Stimulated activated CD8-positive, alpha-beta memory T cell treated with anti-CD3 and anti-CD28 coated beads, Interleukin-4, amount 100 ng/mL, for 1 hour (primary cell): ENCODE measurements at places on chromosomes 12 and 14.

- DNase-seq, result no peak
Measured at GRCh38 chr14:28676479-28676878, 90.1 kb upstream of the FOXG1 start.

- no peak for DNase-seq
Measured at GRCh38 chr12:44296624-44297197, 460.8 kb downstream of the TMEM117 start.

GRCh38 chr12:124753228-124753591, 110.5 kb downstream of the SCARB1 start:
- no peak for DNase-seq

GRCh38 chr14:74541225-74541624, 47.7 kb downstream of the ISCA2 start:
- DNase-seq, result no peak

DNA sequence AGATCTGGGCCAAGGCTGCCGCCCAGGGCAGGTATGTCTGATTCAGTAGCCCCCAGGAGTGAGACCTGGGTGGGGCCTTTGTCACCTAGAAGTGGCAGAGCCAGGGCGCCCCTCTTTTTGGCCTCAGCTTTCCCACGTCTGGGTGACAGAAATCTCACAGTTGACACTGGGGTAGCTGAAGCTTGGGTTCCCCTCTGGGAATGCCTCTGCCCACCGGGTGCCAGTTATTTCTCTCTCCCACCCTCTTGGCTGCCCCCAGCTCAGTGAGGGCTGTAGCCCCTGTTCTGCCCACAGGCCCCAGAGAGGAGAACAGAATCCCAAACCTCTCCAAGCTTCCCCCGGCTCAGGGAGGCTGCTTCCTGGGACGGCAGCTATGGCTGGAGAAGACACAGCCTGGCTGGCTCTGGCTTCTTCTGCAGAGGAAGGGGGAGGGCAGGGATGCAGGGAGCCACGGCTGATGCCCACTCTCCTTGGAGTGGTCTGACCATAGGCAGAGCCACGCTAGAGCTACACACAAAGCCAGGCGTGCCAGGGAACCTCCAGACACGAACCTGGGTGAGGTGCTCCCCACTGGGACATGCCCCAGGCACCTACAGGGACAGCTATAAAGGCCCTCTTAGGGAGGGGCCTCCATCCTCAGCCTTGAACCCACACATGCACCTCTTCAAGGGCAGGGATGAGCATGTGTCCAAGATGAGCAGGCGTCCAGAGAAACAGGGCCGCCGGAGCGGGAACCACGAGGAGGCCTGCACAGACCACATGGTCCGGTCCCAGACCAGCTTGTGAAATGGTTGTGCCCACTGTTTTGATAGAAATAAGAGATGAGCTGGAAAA, 51.7 kb downstream of the BEGAIN start:
- DNase-seq, result no peak

DNA sequence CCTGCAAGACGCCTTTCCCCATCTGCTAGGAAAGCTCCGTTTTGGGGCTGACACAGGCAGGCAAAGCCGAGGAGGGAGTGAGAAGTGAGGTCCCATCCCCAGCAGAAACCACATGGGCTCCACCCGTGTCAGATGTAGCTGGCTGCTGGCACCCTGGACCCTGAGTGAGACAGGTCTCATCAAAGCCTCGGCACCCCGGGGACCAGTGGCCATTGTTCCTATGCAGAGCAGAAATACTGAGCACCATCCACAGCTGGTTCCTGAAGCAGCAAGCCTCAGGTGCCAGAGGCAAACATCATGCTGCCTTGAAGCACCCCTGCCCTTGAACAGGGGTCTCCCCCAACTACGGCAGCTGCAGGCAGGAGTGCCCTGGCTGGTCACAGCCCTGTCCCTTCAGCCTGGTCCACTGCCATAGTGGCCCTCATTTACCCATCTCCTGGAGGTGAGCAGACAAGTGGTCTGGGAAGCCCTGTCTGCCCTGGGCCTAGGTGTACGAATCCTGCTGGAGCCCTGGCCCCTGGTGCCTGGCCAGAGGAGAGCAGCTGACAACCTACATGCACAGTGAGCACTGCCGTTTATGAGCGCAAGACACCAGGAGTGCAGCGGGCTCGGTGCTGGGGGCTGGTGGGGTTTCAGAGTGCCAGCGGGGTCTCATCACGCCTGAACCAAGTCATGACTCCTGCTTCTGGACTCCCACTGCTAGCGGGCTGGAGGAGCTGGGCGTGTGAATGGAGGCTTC, 289.8 kb upstream of the RTL1 start:
- DNase-seq, result no peak

- DNase-seq, result no peak
Measured at GRCh38 chr14:45811155-45811554, 558.2 kb upstream of the MIS18BP1 start.

DNA sequence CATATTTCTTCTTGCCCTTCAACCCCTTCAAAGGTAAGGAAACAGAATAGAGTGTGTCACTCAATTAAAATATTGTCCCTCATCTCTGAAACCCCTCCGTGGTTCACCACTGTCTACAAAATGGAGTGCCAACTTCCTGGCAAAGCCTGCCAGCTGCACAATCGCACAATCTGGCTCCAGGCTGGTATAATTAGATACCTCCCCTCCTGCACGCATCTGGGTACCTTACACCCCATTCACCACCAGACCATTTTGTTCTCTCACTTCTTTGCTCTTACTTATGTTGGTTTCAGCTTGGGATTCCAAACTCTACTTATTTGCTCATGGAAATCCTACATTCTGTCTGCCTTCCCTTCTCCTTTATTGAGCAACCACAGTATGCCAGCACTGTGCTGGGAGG, 314.9 kb downstream of the NUAK1 start:
- DNase-seq, result no peak

DNA sequence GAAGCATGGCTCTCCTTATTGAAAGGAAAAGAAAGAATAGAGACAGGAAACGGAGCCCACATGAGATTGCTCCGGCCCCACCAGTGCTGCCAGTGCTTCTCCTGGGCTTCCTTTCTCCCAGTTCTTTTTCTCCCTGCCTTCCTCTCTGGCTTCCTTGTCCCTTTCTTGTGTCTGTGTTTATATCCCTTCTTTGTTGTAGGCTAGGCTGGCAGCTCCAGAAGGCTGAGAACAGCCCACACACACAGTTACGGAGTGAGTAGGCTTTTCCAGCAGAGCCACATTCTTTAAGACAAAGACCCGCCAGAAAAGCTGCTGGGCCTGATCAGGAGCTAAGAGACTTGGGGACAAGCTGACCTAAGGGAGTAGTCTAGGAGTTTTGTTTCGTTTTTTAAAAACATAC, 13.0 kb downstream of the CIPC start:
- no peak for DNase-seq

DNA sequence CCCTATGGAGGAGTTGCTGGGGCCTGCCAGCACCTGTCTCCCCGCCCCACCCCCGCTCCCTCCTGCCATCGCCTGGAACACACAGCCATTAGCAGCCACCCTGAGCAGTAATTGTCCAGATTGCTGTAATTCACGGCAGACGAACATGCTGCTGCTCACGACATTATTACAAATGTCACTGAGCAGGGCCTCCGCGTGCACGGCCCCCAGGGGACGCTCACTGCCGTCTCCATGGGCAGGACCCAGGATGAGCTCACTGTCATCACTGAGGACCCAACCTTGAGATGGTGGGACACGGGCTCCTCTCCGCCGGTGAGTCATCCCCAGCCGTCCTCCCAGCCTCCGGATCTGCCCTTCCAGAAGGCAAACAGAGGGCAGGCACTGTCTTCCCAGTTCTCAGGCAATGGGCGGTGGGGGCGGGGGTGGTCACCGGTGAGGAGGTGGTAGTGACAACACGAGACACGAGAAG, 100.4 kb downstream of the RFLNA start:
- DNase-seq, result no peak

DNA sequence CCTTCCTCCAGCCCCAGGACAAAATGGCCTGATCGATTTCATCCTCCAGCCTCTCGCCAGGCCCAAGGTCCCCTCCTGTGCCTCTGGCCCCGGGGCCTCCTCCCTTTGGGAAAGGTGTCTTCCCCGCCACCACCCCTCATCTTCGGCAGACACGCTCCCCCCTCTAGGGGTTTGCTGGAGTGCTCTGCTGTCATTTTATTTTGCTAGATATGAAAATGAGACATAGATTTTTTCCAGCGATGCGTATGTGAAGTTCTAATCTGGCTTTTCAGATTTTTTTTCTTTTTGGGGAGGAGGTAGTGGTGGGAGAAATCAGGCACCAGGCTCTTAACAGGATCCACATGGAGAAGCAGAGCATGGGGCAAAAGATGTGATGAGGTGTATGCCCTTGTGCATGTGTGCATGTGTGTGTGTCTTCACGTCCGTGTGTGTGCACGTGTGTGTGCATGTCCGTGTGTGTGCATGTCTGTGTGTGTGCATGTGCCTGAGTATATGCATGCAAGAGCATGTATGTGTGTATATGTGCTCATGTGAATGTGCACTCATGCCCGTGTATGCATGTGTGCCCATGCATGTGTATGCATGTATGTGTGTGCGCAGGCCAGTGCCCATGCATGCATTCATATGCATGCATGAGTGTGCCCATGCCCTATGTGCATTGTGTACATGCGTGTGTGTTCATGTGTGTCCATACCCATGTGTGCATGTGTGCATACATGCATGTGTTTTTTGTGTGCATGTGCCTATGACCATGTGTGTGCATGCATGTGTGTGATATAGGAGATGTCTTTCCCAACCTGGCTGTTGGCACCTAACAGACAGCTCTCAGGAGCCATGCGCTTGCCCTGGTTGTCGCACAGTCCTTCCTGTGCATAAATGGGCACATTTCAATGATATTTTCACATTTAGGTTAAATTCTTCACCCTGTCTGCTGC, 203.0 kb downstream of the RBM19 start:
- DNase-seq, result no peak

- no peak for DNase-seq
Measured at GRCh38 chr12:47269916-47270315, 190.2 kb upstream of the AMIGO2 start.

GRCh38 chr14:105487986-105488777, 1.5 kb downstream of the CRIP1 start:
- no peak for DNase-seq

DNA sequence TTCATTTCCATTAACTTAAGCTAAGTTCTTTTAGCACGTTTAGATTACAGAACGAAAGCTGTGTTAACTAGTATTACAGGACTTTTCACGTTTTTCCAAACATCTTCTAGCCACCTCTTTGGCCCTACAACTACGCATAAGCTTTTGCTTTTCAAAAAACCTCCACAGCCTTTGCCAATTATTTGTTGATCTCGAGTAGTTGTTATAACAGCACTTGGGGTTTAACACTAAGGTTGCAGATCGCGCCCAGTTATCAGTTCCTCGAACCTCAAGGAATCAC, 450 bp upstream of the RBM25 start:
- DNase-seq, result no peak

- no peak for DNase-seq
Measured at GRCh38 chr14:89221109-89221810, 195.8 kb downstream of the FOXN3 start.

DNA sequence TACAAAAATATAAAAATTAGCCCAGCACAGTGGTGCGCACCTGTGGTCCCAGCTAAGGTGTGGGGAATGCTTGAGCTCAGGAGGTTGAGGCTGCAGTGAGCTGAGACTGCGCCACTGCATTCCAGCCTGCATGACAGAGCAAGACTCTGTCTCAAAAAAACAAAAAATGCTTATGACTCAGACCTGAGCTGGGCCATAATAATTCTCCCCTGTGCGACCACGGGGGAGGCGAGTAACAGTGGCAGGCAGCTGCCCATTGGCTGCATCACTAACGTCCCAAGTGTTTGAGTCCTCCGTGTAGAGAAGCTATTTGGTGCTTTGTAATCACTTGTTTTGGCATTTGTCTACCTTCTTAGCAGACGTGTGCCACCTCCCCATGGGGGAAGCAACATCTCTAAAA, 24.9 kb downstream of the PSMC1 start:
- no peak for DNase-seq

DNA sequence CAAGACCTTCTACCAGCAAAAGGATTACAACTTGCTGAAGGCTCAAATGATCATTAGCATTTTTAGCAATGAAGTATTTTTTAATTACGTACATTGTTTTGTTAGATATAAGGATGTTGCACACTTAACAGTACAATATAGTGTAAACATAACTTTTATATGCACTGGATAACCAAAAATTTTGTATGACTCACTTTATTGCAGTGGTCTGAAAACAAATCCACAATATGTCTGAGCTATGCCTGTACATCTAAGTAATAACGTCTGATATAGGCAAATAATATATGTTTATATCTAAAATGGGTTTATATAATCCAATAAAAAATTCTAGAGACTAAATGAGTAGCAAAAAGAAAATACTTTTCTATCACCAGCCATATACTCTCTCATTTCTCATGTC, 10.6 kb downstream of the ANKS1B start:
- DNase-seq, result no peak

DNA sequence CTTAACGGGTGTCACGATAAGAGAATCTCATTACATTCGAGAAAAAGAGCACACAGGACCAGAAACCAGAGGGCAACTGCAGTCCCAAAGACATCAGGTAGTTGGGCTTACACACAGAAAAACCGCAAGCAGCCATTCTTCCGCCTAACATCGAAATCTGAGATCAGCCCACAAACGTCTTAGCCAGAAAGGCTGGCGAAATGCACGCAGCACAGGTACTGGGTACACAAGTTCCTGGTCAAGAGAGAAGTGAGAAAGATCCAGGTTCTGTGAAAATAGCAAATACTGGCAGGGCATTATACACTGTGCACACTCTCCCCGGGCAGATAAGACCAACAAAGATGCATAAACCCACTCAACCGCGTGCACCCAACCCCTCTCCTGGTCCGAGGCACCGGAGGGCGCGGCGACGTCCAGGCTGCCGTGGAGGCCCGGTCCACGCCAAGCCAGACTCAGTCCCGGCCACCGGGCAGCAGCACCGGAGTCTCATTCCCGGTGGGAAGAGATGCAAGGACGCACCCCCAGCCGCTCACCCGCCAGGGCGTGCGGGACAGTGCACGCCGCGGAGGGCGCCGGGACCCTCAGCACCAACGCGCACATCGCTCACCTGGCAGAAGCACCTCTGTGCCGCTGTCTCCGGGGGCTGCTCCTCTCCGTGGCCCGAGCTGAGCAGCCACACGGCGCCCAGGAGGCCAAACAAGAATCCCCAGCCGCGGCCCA, 437 bp downstream of the ERO1A start:
- peak; percentile 44 for DNase-seq

DNA sequence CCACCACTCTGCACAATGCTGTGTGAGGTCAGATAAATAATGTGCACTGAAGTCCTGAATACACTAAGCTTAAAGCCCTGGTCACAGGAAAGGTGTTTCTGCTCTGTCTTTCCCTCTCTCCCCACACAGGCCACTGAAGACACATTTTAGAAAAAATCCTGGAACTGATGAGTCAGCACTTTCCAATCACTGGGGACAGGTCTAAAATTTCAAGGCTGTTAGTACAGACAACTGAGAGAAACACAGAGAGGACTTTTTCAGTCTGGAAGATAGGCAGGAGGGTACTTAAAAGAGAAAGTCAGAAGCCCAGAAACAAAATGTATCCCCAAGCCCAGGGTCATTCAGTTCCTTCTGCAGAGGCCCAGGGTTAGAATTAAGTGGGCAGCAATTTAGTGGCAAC, 333.9 kb upstream of the CCDC196 start:
- no peak for DNase-seq

- peak; percentile 17 for DNase-seq
Measured at GRCh38 chr12:2783936-2784600, 10.7 kb upstream of the FKBP4 start.

GRCh38 chr12:63093711-63094110, 57.3 kb downstream of the AVPR1A start:
- no peak for DNase-seq
